ENCODE measurements at places on chromosomes 1 and 21.

- no peak for DNase-seq
Observed at GRCh38 chr1:230316864-230317745, 109.0 kb downstream of the PGBD5 start.

GRCh38 chr1:173889885-173890284 is 21.7 kb downstream of the ZBTB37 start:
- no peak for DNase-seq

DNA sequence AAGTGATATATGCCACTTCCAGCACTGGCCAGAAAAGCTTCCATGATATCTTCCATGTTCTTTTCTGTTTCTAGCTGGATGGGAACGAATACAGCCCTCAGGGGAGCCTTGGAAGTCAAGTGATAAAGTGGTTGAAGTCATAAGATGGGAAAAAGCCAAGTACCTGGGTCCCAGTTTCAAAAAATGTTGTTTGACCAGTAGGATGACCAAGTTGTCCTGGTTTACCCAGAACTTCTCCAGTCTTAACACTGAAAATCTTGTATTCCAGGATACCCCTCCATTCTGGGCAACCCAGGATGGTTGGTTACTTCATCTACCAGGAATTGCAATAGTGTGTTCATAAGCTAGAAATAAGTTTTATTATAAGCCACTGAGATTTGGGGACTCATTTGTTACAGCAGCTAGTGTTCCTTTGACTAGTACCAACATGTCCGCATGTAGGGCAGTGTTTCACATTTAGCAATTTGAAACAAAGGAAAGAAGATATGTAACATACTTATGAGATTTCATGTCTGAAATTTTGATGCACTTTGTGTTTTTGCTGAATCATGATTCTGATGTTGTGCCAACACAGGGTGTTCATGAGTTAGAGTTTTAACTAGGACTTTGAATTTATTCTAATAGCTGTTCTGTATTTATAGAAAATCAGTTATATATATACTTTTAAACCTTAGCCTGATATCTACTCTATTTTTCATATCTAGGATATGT is 139.9 kb downstream of the TPR start:
- no peak for DNase-seq

DNA sequence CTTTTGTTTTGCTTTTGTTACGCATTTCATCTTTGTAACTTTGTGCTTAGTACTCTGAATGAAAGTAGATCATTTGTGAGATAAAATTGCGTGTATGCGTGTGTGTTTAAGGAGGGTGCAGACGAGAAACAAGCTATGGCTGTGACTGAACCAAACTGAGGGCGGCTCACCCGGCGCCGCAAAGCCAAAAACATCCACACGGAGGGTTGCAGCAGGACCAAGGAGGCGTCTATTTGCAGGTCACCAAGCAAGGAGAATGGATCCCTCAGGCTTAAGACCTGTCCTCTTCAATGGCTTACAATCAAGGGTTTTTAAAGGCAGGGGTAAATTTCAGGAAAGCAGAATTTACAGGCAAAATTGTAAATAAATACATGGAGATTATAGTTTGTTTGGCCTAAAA is 12.8 kb downstream of the GCSAML start:
- no peak for DNase-seq

DNA sequence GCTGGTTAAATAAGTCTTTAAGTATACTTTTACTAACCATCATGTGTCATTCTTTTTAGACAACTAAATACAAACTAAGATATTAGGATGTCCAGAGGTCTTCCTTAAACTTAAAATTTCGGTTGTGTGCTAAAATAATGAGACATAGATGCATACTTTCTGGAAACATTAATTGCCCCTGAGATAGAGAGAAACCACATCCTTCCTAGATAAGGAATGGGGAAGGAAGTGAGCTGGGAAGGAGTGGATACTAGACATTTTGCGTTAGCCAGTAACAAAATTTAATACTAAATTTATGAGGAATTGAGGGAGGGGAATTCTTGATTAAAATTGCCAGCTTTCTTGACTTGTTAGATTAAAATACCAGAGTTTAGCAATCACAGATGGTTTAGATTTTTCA is 37.1 kb upstream of the PTGS2 start:
- no peak for DNase-seq

DNA sequence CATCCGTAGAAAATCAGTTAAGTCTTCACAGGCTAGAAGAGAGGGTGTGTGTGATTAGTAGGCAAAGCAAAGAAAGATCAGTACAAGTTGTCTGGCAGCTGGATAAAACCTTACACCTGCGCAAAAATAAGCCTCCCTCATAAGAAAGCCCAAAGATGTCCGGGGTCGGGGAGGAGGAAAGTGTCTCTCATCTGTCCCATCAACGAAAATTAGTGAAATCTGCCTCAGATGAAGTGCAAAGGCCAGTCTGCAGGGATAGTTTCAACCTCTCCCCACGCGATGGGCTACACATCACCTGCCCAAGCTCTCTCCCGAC is 333.9 kb downstream of the SRGAP2C start:
- DNase-seq: no peak

DNA sequence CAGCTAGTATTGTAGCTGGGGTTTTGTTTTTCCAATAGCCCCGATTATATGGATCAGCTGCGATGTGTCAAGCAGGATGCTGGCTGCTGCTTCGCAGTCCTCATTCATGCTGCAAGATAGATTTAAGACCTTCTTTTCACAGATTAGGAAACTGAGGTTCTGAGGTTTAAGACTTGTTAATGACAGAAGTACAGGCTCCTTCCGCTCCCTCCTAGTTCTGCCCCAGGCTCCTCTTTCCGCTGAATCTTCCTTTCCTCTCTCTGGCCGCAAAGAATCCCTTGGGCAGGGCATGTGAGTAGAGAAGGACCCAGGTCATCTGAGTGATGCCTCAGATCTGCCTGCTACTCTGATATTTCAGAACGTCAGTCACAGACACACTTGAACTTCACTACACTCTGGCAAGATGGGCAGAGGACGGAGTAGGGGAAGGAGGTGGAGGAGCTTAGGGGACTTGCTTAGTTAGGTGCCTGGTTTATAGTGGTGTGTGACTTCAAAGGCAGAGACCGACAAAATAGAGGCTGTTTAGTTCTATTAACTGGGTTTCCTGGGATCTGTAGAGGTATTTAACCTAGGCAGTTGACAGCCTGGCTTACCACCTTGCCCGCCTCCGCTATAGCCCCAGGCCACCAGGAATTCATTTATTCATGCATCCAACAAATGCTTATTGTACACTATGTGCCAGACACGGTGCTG is 4.2 kb downstream of the IGSF21 start:
- no peak for DNase-seq

DNA sequence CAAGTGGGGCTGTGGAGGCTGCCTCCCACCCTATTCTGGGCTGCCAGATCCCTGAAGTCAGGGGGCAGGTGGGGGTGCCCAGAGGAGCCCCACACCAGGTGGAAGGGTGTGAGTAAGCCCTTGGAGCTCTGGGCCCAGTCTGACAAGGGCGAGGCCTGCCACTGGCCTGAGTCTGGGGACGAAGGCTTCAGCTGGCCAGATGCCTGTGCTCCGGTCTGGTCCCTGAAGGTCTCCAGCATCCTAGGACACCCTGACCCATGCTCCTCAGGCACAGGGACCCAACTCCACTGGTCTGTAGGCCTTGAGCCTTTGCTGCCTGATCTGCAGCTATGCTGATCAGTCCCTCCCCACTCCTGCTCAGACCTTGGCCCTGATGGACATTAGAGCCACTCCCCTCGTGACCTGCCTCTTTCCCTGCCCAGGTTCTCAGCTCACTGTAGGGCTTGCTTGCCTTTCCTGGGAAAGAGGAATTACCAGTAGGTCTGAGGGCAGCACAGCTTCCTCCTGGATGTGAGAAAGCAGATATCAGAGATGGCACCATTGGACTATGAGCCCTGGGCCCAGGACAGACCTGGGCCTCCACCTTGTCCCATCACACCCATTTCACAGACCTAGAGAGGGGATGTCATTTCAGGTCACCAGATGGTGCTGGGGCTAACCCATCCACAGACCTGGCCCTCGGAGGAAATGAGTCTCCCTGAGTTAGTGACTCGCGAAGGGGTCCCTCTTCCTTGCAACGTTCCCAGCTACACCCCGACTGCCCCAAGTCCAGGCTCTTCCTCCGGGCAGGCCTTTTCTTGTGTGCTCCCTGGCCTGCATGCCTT is 32.8 kb upstream of the CSF3R start:
- no peak for DNase-seq

- no peak for DNase-seq
Observed at GRCh38 chr21:34625030-34625593, 10.2 kb upstream of the RCAN1 start.

DNA sequence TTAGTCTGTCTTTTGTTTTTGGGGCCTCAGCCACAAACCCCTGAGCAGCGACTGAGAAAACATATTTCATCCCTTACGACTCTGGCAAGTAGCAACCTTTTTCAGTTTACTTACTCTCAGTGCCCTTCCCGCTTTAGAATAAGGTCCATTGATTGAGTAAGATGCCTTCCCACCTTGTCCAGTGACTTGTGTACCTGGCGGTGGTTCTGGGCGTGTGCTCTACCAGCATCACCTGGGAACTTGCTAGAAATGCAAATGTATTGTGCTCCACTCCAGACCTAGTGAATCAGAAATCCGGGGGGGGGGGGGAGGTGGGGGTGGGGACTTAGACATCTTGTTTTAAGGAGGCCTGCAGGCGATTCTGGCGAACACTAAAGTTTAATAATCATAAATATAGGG is 72.1 kb downstream of the S1PR1 start:
- DNase-seq: no peak

- no peak for DNase-seq
Observed at GRCh38 chr1:51214615-51215131, 21.4 kb upstream of the RNF11 start.
